ENCODE measurements at places on chromosomes 7 and 10.

DNA sequence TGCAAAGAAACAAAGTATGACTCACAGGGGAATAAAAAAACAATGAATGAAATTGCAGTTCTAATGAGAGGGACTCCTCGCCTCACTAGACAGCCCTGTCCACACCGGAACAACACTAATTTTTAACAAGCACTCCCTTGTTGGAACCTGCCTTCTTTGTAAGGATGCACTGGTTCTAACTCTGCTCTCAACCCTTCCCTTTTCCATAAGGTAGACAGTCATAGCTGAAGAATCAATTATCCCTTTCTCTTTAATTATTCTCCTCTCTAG is 65.1 kb downstream of the TSPAN12 start:
- DNase-seq = no peak

DNA sequence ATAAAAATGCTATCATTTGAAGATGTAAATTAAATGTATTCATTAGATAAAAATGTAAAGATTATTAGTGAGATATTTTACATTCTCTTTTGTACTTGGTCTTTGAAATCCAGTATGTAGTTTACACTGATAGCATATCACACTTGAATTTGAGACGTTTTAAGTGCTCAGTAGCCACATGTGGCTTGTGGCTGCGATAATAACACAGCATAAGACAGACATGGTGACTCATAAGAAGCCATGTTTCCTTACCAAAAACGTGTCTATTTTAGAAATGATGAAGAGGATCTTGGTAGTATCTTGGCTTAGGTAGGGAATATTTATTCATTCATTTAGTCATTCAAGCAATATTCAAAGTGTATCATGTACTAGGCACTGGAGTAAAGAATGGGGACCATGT is 149.3 kb downstream of the POU6F2 start:
- no peak for DNase-seq

DNA sequence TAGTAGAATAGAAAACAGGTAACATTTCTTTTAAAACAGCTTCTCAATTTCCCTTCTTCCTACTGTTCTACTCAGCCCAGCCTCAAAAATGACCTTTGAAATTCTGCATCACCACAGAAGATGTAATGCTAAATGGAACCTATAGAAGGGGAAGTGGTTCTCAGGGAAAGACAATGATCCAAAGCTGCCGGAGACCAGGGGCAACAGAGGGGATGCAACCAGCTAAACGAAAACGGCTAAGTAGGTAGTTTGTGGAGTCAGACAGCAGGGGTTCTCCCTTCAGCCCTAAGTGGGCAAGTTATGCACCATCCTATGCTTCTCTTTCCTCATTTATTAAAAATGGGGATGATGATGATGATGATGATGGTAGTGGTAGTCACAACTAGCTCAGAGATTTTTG is 214.3 kb downstream of the ELMO1 start:
- DNase-seq = no peak

- DNase-seq = no peak
Observed at GRCh38 chr7:131848033-131848432, 291.6 kb upstream of the PODXL start.

- DNase-seq = no peak
Observed at GRCh38 chr7:101701153-101701794, 72.2 kb upstream of the MYL10 start.

- DNase-seq = no peak
Observed at GRCh38 chr7:55206235-55207029, 158.7 kb upstream of the LANCL2 start.

GRCh38 chr10:31299119-31299518 is 19.9 kb upstream of the ZEB1 start:
- peak; percentile 67 for DNase-seq

DNA sequence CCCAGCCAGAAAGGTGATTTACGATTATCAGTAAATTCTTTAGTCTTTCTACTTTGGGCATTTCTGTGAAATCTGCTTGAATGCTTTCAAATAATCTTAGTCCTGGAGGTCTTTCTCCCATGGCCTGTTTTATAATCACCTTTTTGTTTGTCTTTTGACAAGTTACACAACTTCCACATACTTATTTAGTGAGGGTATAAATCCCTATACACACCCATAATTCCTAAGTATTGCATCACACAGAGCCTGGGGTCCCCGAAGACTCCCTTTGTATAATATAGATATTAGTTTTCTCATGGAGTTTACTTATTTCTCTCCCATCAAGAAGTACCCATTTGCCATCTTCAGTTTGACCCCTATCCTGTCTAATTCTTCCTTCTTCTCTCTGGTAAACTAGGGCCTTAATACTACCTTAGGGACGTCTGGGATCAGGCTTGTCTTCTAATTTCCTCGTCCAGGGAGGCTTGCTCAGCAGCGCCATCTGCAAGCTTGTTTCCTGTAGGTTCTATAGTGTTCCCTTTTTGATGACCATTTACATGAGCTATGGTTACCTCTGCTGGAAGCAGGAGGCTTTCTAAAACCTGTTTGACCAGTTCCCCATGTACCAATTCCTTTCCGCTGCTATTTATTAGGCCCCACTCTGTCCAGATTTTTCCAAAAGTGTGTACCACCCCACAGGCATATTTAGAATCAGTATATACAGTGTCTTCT is 8.1 kb downstream of the DNAH11 start:
- peak; percentile 98 for DNase-seq

GRCh38 chr7:124874644-124875163 is 54.9 kb downstream of the POT1 start:
- DNase-seq = no peak

GRCh38 chr7:135185471-135186260 is 15.2 kb upstream of the CYREN start:
- no peak for DNase-seq

GRCh38 chr7:125547505-125547904 is 617.9 kb upstream of the POT1 start:
- DNase-seq = no peak

- DNase-seq = no peak
Observed at GRCh38 chr7:130210181-130210935, 2.7 kb downstream of the SSMEM1 start.

GRCh38 chr7:130697820-130698219 is 11.5 kb upstream of the TSGA13 start:
- DNase-seq = no peak

DNA sequence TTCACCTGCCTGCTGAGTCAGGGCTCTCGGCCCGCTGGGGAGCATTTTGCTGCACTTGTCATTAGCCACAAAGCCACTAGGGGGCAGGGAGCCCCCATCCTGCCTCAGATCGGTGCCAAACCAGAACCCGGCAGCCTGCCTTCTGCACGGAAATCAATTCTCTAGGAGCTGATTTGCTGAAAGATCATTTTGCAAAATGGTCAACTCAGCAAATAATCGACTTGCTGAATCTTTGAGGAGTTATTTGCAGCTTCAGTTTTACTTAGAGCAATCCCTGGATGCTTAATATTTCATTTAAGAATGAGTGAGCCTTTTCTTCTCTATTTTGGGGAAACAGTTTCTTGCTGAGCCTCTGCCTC is 1.7 kb upstream of the GIMAP8 start:
- peak; percentile 87 for DNase-seq

DNA sequence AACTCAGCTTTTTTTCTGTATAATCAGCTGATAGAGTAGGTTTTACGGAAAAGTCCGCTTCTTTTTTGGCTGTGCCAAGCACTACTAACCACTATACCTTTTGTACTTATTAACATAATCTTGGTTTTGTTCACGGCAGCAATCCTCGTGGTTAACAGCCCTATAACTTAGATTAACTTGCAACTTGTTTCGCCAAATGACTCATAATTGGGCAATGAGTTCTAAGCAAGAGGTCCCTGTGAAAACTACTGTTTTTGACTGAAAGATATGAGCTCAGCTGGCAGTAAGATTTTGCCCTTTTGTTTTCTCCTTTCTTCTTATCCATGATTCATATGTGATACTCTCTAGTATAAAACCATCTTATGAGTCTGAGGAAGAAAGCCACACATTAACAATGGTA is 345.0 kb upstream of the PCDH15 start:
- peak; percentile 15 for DNase-seq

- DNase-seq = no peak
Observed at GRCh38 chr10:93412801-93413200, 69.3 kb downstream of the MYOF start.

GRCh38 chr7:37670436-37670835 is 13.1 kb upstream of the GPR141 start:
- DNase-seq = peak; percentile 61

DNA sequence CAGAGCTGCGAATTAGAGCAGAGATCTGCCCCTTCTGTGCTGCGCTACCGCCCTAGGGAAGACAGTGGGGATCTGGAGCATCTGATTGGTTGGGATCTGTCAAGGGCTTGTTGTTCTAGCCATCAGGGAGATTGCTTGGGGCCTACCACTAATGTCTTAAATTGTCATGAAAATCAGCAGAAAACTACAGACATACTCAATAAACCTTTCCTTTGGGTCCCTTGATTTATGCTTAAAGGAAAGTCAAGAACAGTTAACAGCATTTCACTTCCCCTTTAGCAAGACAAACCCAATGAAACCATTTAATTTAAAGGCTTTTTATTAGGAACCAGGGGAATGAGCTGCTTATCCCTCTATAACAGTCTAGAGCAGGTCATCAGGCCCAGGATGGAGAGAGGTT is 10.0 kb downstream of the SLC25A28 start:
- no peak for DNase-seq

DNA sequence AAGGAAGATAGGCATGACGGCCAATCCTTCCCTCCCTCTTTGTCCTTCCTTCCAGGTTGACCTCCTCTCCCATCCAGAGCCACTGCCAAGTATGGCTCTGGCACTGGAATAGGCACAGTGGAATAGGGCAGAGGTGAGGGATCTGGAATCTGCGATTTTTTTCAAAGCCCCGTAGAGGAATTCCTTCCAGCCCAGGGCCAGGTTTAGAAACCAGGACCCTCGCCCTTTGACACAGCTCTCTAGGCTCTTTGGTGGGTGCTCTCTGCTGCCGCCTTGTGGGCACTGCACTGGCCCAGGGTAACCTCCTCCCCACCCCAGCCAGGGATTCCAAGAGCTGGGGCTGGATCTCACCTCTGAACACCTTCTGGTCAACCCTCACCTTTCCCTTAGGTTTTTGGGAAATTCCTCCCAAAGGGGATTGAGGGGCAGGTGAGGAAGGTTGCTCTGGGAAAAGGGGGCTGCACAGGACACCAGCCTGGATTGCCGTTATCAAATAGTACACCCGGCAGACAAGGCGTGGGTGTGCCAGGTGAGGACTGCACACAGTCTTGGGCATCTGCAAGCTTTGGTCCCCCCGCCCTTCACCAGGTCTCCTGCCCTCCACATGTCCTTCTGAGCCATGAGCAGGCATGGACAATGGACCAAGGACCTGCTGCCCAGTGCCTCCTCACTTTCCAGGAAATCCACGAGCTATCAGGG is 22.8 kb downstream of the C10orf105 start:
- peak; percentile 65 for DNase-seq

GRCh38 chr7:128933180-128933891 is 4.4 kb upstream of the IRF5 start:
- DNase-seq = no peak

DNA sequence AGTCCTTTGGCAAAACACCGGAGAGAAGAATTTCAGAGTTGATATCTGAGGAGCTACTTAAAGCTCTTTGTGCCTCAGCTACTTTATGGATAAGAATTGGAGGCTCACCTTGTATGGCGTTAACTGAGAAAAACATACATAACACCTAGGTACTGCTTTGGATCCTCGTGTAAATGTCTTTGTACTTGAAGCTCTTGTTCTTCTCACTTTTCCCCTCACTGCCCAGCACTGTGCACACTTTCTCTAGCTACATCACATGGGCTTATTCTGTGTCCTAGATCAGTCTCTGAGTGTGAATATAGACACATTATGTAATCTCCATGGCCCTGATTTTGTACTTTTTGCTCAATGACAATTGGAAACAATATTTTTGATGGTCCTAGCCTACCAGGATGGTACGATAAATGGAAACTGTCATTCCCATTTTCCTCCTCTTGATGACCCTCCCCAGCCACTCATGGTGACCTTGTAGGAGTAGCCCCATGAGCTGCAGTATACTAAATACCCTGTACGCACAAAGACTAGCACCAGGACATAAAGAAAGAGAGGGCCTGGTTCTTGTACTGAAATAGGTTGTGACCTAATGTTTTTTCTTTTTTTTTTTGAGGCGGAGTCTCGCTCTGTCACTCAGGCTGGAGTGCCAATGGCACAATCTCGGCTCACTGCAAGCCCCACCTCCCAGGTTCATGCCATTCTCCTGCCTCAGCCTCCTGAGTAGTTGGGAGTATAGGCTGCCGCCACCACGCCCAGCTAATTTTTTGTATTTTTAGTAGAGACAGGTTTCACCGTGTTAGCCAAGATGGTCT is 22.1 kb downstream of the STAMBPL1 start:
- no peak for DNase-seq

GRCh38 chr10:43407148-43407575 is 1.8 kb downstream of the HNRNPF start:
- peak; percentile 81 for DNase-seq

- DNase-seq = no peak
Observed at GRCh38 chr7:155229548-155230168, 68.0 kb upstream of the INSIG1 start.

DNA sequence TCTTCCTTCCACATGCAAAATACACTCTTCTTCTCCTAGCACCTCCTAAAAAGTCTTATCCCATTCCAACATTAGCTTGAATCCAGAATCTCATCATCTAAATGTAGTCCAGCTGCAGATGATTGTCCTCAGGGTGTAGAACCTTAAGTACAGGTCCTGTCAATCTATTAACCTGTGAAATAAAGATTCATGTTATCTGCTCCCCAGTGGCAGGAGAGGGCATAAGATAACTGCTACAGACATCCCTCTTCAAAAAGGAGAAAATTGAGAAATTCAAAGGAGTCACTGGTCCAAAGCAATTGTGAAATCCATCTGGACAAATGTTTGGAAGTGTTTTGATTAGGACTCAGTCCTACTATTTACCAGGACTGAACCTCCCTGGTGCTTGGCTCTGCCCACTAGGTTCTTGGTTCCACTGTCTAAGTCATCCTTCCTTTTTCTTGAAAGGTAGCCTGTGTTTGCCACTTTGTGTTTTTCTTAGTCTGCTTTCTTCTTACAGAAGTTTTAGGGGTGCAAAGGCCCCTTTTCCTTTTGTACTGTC is 96.2 kb downstream of the ADD3 start:
- DNase-seq = no peak

Measured in DMS53 (cell line).